ENCODE measurements at places on chromosomes 2 and 18.

DNA sequence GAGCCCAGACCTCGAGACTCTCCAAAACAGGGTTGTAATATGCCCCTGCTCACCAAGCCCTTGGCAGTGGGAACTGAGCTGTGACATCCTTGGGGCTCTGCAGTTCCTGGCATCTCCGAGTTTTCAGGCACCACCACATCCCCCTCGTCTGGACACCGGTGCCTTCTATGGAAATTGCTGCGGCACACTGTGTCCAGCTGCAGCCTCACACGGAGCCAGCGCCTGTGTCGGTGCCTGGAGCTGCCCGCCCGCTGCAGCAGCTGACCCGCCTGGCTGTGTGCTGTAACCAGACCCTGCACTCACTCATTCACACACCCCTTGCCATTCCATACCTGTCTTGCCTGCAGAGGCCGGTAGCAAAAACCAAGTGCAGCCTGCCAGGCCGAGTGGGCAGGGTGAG, 11.8 kb downstream of the IWS1 start:
- no peak for DNase-seq

GRCh38 chr18:70075906-70076305, 128.2 kb upstream of the CD226 start:
- no peak for DNase-seq

- DNase-seq, result no peak
Measured at GRCh38 chr2:43537137-43537536, 58.7 kb downstream of the THADA start.

GRCh38 chr18:70181725-70182124, 23.8 kb downstream of the RTTN start:
- DNase-seq, result no peak

- DNase-seq, result no peak
Measured at GRCh38 chr2:40256649-40257048, 195.2 kb downstream of the SLC8A1 start.

- DNase-seq, result no peak
Measured at GRCh38 chr2:238921259-238921658, 73.4 kb downstream of the TWIST2 start.

GRCh38 chr2:46939626-46940359, 24.2 kb upstream of the MCFD2 start:
- no peak for DNase-seq

- no peak for DNase-seq
Measured at GRCh38 chr18:75129717-75130477, 79.0 kb downstream of the PTGR3 start.

Data from esophagus squamous epithelium (tissue), 5 donors.